HCT116 (cell line): ENCODE measurements at places on chromosomes 11 and 22. TPM values are rescaled to one million over a fixed set of nuclear protein-coding genes. Genes with fewer than 3 reads are reported as not detected.
A peak's percentile ranks its signal among the peaks of the same experiment; 100 is the strongest.

DNA sequence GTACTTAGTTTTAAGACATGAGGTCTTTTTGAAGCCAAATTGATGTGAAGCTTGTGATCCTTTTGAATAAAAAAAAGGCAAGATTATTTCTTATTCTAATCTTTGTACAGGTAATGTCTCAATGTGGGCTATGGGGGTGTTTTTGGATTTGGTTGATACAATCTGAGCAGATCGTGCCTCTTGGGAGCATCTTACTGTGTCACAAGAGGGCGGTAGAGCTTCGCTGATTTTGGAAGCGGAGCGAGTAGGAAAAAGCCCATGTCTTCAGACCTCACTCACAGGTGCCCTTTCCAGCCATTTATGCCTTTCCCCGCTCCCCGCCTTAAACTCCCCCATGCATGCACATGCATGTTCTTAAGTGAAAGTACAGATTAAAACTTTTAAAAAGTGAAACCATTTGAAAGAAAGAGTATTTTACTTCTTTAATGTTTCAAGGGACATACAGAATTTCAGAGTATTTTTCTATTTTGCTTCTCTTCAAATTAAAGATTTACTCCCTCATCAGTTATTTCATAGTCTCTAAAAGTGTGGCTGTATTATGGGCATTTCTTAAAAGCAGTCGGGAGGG, 18.8 kb downstream of the DDX25 start:
- no peaks in the 10 kb centered on the region for H3K4me1 ChIP-seq
- no peak overlapping the region for H3K4me3 ChIP-seq
- no peak overlapping the region for H3K27ac ChIP-seq
- DNase-seq: peak; percentile 77
- H3K27me3 ChIP-seq: no peaks in the 10 kb centered on the region

OVOL1 gene
- 14.7 TPM for total RNA-seq

IL17REL gene
- total RNA-seq: not detected

WBP2NL gene
- not detected for total RNA-seq

GRCh38 chr11:100294748-100295147, 392.3 kb upstream of the ARHGAP42 start:
- no peak overlapping the region for H3K4me3 ChIP-seq
- no peak overlapping the region for H3K27ac ChIP-seq
- H3K36me3 ChIP-seq: no peaks in the 10 kb centered on the region
- DNase-seq: no peak

- no peaks in the 10 kb centered on the region for H3K4me1 ChIP-seq
- H3K36me3 ChIP-seq: peaks cover 6% of the 10 kb centered on the region; the same call in 1 of the 2 replicates
- no peak overlapping the region for H3K27ac ChIP-seq
- H3K27me3 ChIP-seq: no peaks in the 10 kb centered on the region
Observed at GRCh38 chr22:21697021-21697771, 31.4 kb downstream of the PPIL2 start.

- no peak overlapping the region for H3K27ac ChIP-seq
- no peaks in the 10 kb centered on the region for H3K27me3 ChIP-seq
- no peaks in the 10 kb centered on the region for H3K36me3 ChIP-seq
- H3K4me1 ChIP-seq: no peaks in the 10 kb centered on the region
- no peak for DNase-seq
Observed at GRCh38 chr11:19290356-19290755, 49.6 kb upstream of the E2F8 start.

SCGB1A1 gene
- 2.0 TPM for total RNA-seq

MS4A8 gene
- 0.17 TPM for total RNA-seq

C11orf16 gene
- total RNA-seq: not detected
